ENCODE measurements at places on chromosomes 1 and 21. TPM values are rescaled to one million over a fixed set of nuclear protein-coding genes. Genes with fewer than 3 reads are reported as not detected.

DNA sequence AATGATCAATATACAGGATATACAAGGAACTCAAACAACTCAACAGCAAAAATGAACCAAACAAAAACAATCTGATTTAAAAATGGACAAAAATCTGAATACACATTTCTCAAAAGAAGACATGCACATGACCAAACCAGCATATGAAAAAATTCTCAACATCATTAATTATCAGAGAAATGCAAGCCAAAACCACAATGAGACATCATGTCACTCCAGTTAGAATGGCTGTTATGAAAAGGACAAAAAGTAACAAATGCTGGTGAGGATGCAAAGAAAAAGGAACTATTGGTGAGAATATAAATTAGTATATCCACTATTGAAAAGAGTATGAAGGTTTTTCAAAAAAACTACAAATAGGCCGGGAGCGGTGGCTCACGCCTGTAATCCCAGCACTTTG is 42.0 kb downstream of the FCRL3 start:
- no peak overlapping the region for H3K4me3 ChIP-seq
- H3K27me3 ChIP-seq: peaks cover 4% of the 10 kb centered on the region
- H3K27ac ChIP-seq: no peak overlapping the region
- no peaks in the 10 kb centered on the region for H3K4me1 ChIP-seq
- DNase-seq: no peak

GRCh38 chr1:39381839-39382238 is 109.6 kb upstream of the BMP8A start:
- no peak overlapping the region for H3K27ac ChIP-seq
- peaks cover 99% of the 10 kb centered on the region for H3K36me3 ChIP-seq
- H3K4me3 ChIP-seq: no peak overlapping the region
- no peak for DNase-seq
- no peaks in the 10 kb centered on the region for H3K4me1 ChIP-seq

BRDT gene
- total RNA-seq: not detected

TSPAN2 gene
- total RNA-seq: 6.1 TPM

AMY2A gene
- total RNA-seq: not detected

GRCh38 chr1:46480959-46481646 is 8.5 kb upstream of the DMBX1 start:
- no peak overlapping the region for H3K27ac ChIP-seq
- no peaks in the 10 kb centered on the region for H3K4me1 ChIP-seq
- DNase-seq: no peak
- H3K27me3 ChIP-seq: peaks cover 23% of the 10 kb centered on the region
- no peak overlapping the region for H3K4me3 ChIP-seq
- H3K36me3 ChIP-seq: no peaks in the 10 kb centered on the region
